ENCODE measurements at places on chromosomes 5 and 9.

DNA sequence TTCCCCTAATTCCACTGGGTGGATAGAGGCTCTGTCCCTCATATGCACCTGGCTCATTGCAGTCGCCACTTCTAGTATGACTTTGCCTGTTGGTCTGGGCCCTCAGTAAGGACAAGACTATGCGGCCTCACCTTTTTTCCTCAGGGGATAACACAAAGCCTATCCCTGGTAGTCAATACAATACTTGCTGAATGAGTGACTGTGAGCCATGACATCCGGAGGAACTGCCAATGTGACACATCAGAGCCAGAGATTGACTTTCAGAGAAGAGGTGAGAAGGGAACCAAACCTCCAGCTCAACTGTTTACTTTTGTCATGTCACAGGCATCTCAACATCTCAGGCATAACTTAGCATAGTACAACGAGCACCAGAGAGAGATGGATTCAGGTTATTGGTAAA is 371.3 kb downstream of the DMRT2 start:
- DNase-seq, result no peak

GRCh38 chr5:153520952-153521351 is 30.5 kb downstream of the GRIA1 start:
- DNase-seq, result no peak

GRCh38 chr9:2140600-2141223 is 125.6 kb downstream of the SMARCA2 start:
- no peak for DNase-seq

- no peak for DNase-seq
These were observed 38.8 kb upstream of the COL5A1 start for GRCh38 chr9:134602547-134603362.

GRCh38 chr9:95819636-95820035 is 55.9 kb upstream of the ERCC6L2 start:
- no peak for DNase-seq

DNA sequence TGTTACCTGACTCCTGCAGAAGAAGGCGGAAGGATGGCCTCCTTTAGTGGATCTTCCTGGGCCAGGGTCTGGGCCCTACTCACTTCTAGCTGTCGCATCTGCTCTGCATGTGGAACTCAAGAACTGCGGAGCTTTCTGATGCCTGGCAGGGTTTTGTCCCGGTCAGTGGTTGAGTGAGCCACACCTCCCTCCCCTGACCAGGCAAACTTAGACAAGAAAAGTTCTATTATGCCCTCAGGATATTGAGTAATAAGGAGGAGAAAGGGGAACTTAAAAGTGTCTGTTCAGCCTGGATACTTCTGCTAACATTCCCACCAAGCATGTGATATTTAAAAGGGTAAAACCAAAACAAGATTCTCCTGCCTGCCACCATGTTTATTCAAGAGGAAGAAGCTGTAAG is at the start of gene FYB1:
Gene FYB1 (minus strand): TSS at position 127 of the 400 bp plus-strand sequence. CDS start 16,603 bp downstream, outside the sequence.
- no peak for DNase-seq

- DNase-seq, result peak; percentile 22
These were observed 6.1 kb upstream of the PRR16 start for GRCh38 chr5:120457839-120458507.

Measured in naive thymus-derived CD8-positive, alpha-beta T cell (primary cell).